ENCODE measurements at places on chromosomes 6 and 20. TPM values are rescaled to one million over a fixed set of nuclear protein-coding genes. Genes with fewer than 3 reads are reported as not detected.

GRCh38 chr6:2363211-2363610, 117.8 kb upstream of the GMDS start:
- DNase-seq, result no peak

DNA sequence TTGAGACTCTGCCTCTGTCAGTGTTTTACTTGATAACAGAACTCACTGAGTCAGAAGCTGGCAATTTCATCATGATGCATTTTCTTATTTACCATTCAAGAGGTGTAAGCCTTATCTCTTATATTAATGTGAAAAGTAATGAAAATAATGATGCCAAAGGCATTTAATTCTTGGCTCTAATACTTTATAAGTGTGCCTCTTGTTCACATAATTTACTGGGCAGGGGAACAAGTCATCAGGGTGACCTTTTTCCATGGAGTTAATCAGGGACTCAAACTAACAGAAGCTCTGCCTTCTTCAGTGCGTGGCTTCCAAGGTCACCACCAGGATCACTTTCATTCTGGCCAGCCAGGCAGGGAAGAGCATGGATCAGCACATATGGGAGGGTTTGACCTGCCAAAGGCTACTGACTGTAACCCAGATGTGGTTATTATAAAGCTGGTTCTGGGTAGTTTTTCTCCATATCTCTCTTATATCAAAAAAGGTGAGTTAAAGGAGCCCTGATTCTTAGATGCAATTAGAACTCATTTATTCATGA, 5.2 kb upstream of the PLCB1 start:
- DNase-seq, result no peak

DNA sequence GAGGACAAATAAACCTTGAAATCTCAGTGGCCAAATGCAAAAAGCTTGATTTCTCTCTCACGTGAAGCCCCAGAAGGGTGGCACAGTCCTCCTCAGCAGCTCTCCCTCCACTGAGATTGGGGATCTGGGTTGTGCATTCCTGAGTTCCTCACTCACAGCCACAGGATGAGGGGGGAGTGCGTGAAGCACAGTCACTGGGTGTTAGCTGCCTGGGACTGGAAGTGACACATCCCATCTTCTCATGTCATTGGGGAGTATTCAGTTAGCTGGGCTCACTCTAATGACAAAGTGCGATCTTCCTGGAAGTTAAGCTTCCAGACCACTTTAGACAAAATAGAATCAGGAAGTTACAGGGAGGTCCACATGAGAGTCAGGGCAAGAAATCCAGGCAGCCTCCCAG, 192.2 kb upstream of the LRFN2 start:
- no peak for DNase-seq

DNA sequence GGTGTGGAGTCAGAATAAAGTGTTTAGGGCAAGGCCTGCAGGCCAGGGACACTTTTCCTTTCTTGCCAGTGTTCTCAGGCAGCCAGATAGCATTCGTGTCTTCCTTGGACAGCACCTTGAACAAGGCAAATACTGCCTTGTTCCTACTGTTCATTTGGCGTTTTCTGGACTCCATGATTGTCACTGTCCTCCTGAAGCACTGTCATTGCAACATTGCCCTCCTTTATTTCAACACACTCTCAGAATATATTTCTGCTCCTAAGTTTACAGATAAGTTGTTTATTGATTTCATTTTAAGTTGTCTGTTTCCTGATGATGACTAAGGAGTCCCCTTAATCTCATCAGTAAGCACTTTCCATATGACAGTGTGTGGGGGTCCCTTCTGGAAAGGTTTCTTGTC, 15.1 kb upstream of the DEF6 start:
- DNase-seq, result no peak

The PDYN gene
- not detected for total RNA-seq

The TPD52L1 gene
- not detected for total RNA-seq

The TMEM14C gene
- total RNA-seq, result 70.9 TPM

The TRIM15 gene
- total RNA-seq, result not detected

The SIRPG gene
- not detected for total RNA-seq

- DNase-seq, result no peak
Measured at GRCh38 chr20:56382696-56383095, 9.3 kb downstream of the AURKA start.

DNA sequence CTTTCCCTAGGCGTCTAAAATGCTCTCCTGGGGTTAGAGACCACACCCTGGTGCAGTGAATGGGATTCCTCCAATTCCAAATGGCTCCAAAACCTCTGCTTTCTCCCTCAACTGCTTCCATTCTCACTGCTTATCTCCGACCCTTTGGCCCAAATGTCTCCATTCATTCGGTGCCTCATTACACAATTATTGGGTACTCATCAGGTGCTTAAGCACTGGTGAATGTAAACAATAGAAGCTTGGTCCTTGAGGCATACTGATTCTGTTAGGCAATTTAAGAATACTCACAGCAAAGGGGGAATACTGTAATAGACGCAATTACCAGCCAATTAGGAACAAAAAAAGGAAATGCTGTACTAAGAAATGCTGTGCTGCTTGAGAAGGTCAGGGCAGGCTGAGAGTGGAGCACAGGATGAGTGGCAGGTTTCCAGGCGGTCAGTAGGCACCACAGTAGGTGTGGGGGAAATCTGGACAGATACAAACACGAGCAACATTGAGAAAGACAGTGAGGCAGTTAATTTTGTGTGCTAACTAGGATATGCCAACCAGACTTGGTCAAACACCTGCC, 23.0 kb downstream of the GMDS start:
- no peak for DNase-seq

- no peak for DNase-seq
Measured at GRCh38 chr6:36523936-36524499, 23.3 kb downstream of the STK38 start.

- no peak for DNase-seq
Measured at GRCh38 chr20:32397567-32398084, 39.5 kb downstream of the ASXL1 start.

DNA sequence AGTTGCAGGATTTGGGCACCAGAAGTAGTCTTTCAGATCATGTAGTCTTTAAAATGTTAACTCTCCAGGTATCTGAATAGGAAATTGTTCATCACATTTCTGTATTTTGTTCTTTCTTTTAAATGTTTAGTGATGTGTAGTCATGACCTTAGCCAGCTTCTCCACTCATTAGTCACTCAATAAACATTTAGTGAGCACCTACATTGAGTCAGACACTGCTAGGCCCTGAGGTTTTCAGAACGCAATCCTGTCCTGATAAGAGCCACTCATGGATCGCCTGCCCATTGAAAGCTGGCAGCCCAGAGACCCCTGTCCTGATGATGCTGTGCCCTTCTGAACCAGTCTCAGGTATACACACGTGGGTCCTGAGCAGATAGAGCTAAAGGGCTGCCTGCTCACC, 163.4 kb upstream of the HEY2 start:
- no peak for DNase-seq

The SLC25A27 gene
- total RNA-seq, result 178 TPM

GRCh38 chr6:6709106-6709505, 120.6 kb downstream of the LY86 start:
- no peak for DNase-seq

The NTSR1 gene
- total RNA-seq, result not detected

The OTOR gene
- not detected for total RNA-seq

DNA sequence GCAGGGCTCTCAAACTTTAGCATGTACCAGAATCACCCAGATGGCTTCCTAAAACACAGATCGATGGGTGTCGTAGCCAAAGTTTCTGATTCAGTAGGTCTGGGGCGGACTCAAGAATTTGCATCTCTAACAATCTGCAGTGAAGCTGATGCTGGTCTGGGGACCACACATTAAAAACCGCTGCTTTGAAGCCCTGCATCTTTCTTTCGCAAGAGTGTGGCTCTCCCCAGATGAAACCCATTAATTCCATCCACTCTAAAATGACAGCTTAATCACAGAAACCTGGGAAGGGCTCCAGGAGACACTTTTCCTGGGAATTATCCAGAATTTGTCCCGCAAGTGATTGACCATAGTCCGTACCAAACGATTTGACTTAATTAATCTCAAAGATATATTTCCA, 319.8 kb upstream of the PLCB4 start:
- no peak for DNase-seq

DNA sequence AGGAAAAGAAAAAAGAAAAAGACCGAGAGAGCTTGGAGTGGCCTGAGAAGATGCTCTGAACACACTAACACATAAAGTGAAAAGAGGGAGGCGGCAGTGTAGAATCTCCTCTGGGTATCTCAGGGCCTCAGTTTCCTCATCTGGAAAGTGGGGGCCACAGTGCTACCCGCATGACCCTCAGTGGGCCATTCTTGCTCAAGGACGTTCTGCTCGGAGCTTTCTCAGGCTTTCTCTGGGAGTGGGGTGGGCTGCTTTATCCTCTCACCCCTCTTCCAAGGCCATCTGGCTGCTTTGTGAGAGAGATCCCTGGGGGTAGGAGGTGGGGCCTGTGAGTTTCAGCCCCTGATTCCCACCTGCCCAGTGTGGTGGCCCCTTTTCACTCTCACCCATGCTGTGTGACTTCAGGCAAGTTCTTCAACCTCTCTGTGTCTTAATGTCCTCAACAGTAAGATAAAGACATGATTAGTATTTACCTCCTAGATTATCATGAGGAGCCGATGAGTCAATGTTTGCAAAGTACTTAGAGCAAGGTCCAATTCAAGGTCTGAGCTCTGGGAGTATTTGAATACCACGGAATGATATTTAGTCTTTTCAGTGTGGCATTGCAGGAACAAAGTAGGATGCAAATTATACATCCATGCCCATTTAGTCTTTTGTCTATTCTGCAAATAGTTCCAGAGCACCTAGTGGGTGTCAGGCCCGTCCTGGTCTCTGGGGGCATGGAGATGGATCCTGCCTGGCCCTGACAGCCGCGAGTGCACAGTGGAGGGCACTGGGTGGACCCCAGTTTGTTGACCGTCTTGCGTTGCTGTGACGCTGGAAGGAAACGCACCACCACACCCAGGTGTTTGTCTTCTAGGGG, 34.3 kb downstream of the SRC start:
- DNase-seq, result peak; percentile 84

GRCh38 chr6:26205625-26206574, 118.7 kb downstream of the HFE start:
- peak; percentile 56 for DNase-seq

DNA sequence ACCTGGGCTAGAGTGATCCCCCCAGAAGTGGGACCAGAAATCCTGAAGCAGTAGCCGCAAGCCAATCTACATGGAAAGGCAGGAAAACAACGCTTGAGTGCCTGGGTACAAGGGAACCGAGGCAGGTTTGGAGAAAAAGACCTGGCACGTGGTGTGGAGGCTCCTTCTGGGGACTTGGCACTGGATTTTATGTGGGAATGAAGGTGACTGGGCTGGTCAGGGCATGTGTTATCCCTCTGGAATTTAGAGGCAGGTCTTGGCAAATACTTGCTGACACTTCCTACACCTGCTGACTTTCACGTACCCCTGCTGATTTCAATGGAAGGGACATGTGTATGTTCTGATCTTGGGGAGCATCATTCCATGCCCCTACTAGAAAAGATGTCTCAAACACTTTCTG, 25.0 kb upstream of the FAM217A start:
- DNase-seq, result no peak

- DNase-seq, result no peak
Measured at GRCh38 chr6:155026022-155026705, 31.0 kb downstream of the TIAM2 start.

DNA sequence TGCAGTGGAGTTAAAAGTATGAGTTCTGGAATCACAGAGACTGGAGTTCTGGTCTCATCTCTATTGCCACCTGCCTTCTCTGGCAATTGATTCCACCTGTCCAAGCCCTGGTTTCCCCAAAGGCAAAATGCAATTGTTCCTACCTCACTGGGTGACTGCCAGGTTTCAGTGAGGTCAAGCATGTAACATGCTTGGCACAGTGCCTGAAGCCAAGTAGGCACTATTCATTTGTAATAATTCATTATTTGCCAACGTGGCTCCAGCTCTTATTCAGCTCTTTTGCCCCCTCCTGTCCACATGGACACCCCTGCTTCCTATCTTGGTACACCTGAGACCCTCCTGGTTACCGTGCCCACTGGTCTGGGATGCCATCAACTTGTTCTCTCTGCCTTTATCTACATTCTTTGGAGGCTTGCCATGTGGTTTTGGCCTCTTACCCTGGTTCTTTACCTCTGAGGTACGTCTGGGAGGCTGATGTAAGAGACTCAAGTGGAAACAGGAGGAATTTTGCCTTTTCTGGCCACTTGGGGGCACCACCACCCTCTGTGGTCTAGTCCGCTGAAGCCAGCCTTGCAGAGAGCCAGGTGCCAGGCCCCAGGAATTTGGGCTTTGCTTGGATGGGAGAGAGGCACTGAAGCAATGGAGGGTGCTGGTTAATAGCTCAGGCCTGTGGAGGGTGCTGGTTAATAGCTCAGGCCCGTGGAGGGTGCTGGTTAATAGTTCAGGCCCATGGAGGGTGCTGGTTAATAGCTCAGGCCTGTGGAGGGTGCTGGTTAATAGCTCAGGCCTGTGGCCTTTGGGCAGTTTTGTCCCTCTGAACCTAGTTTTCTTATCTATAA, 1.7 kb downstream of the KCNK15 start:
- peak; percentile 88 for DNase-seq

DNA sequence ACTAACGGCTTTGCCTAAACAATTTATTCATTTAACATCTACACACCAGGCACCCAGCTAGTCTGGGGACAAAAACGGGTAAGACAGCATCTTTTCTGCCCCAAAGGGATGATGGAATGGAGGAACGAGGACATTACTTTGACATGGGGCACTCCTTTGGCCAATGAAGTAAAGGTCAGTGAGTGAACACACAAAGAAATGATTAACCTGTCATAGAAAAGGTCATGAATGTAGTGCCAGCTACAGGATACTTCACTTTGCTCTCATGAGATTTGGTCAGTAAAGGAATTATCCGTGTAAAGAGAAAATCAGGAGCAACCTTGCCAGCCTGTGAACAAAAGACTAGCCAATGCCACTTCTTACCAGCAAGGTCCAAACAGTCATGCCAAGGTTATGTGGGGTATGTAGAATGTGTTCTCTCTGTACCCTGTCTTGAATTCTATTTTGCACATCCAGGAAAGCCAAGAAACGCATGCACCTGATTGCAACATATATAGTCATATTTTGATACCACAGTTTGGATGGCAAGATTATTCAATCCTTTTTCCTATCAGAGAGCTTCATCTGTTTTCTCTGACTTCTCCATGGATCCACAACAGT, 145.3 kb downstream of the GMPR start:
- DNase-seq, result no peak

DNA sequence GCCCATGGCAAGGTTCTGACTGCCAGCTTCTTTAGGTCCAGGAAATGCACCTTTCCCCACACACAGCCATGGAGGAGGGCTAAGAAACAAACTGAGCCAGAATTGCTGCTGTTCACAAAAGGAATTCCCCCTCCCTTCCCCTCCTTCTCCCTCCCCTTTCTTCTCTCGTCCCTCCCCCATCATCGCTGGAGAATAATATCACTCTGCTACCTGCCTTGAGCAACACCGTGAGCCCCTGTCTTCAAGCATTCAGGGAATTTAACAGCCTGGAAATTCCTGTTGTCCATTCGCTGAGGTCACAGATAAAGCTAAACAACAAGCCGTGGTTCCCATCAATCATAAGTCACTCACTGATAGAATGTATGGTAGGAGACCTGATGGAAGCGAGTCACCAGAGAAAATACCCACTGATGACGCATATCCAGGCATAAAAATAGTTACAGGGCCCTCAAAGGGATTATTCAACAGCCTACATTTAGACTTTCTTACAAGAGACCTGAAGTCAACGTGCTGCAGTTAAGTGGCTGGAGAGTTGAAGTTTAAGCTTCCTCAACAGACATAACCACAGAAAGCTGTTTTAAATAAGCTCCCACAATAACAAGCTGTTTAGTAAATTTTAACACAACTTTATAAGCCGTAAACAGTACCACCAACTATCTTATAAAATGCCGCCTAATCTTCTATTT, 59.7 kb downstream of the HIVEP2 start:
- no peak for DNase-seq

- no peak for DNase-seq
Measured at GRCh38 chr20:41182296-41183212, 45.2 kb downstream of the PLCG1 start.

All from Karpas-422 (cell line).